A549 treated with CORT108297 at 1 μM for 4 hours (cell line): ENCODE measurements at places on chromosomes 4 and X. TPM values are rescaled to one million over a fixed set of nuclear protein-coding genes. Genes with fewer than 3 reads are reported as not detected.

Gene ZDHHC15
- not detected in 5 replicates for total RNA-seq

Gene EPHA5
- 0.24 to 0.46 TPM (median 0.39 TPM) in 5 replicates for total RNA-seq

Gene PRDX4
- total RNA-seq, result 244 to 293 TPM (median 278 TPM) in 5 replicates

Gene PHOX2B
- total RNA-seq, result 0.02 TPM in 1 of 5 replicates, not detected in the others

Gene RAB33A
- 0.10 to 0.31 TPM (median 0.20 TPM) in 5 replicates for total RNA-seq

Gene FLNA
- total RNA-seq, result 1,453 to 1,770 TPM (median 1,639 TPM) in 5 replicates

Gene DCAF8L2
- total RNA-seq, result not detected in 5 replicates

Gene SEPTIN6
- 8.9 to 11.3 TPM (median 11.0 TPM) in 5 replicates for total RNA-seq

Gene LIMCH1
- 33.6 to 45.9 TPM (median 38.6 TPM) in 5 replicates for total RNA-seq

Gene CENPU
- total RNA-seq, result 20.9 to 26.5 TPM (median 21.5 TPM) in 5 replicates

Gene TMSB15C
- total RNA-seq, result 0.09 to 0.28 TPM (median 0.15 TPM) in 5 replicates

Gene SERPINA7
- not detected in 5 replicates for total RNA-seq

Gene GLRA2
- total RNA-seq, result not detected in 5 replicates
